C1 segment of cervical spinal cord (tissue), 14 donors: ENCODE measurements at places on chromosomes 7 and 10.

DNA sequence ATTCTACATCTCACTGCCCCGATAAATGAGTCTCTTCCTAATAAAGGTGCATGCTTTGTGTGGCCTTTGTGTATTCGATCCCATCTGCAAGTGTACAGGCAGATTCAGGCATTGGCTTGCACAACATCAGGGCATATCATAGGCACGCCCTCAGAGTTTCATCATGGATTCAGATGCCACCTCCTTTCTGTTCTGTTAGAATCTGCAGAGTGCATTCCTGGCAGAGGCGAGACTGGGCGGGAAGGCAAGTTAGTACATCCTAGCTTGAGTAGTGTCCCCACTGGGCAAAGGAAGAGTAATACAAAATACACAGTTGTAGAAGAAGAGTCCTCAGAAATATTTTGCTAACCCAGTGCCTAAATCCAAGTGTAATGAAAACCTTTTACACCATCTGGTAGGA lies 346.5 kb upstream of the GALNT17 start:
- no peak for DNase-seq

GRCh38 chr7:75645570-75645969 lies 93.2 kb downstream of the HIP1 start:
- DNase-seq = no peak

DNA sequence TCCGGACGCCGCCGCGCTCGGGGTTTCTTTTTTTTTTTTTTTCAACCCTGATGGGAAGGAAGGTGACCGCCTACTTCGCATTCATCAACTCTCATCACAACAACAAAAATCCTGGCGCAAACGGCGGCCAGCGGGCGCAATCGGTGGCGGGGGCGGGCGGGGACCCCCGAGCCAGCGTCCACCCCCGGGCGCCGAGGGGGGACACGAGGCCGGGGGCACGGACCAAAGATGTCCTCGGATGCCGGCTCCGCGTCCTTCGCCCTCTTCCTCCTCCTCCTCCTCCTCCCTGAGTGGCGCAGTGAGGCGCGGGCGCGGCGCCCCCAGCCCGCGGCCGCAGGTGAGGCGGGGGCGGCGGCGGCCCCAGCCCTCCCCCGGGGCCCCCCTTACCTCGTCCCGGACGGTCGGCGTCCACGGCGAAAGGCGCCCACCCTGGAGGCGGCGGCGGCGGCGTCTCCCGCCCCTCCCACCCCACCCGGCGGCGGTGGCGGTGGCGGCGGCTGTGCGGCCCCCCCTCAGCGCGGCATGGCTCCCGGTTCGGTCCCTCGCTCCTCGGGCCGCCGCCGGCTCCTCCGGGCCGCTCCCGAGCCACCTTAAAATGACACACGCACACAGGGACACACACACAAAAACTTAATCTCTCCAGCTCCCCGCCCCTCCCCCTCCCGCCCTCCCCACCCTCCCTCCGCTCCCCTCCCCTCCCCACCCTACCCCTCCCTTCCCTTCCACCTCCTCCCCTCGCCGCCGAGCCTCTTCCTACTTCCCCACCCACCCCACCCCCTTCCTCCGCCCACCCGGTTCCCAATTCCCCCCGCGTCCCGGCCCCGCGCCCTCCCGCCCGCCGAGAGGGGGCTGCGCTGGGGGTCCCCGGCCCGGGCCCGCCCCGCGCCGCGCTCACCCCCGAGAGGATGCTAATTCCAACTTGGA lies at the start of gene CTBP2:
TSS of gene CTBP2 (minus strand) at position 632 of the 924 bp plus-strand sequence.
- peak; percentile 70 for DNase-seq

GRCh38 chr10:47047127-47047504 lies 135.9 kb downstream of the PTPN20 start:
- DNase-seq = no peak

GRCh38 chr7:30674420-30674819 lies 7.8 kb downstream of the CRHR2 start:
- no peak for DNase-seq

GRCh38 chr7:4958477-4959301 lies at the start of gene MMD2:
MMD2 (minus strand) TSS chr7:4959187; CDS start chr7:4959017, 170 bp downstream.
- no peak for DNase-seq

GRCh38 chr10:24318517-24318916 lies 109.6 kb downstream of the KIAA1217 start:
- DNase-seq = no peak

DNA sequence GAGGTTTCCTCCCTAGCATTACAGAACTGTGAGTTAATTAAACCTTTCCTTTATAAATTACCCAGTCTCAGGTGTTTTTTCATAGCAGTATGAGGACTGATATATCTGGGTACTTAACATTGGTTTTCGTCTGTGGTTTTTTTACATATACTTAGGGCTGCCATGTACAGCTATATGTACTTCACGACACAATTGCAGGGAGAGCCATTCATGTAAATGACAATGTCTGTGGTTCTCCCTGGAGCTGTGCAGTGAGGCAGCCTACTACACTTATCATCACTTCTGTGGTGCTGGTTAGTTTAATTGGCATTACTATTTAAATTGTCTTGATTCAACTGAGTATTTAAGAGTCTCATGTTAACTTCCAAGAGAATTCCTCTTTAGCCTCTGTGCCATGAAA lies 40.7 kb downstream of the AVL9 start:
- DNase-seq = no peak

DNA sequence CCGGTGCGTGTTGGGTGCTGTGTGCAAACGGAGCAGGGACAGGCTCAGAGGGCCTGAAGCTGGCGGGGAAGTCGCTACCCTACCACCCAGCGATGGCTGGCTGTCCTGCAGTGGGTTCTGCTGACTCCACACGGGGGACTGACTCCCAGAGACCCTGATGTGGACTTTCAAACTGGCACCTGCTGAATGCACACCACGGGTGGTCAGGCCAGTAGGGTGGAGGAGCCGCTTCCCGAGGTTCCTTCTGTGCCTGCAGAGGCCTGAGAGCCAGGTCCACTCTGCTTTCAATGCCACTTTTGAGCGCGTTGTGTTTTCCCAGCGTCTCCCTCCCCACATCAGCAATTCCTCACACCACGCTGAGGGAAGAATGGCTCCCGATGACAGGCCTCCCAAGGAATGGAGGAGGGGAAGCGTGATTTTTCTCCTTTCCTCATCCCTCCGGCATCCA lies 135.3 kb downstream of the ADARB2 start:
- DNase-seq = no peak

DNA sequence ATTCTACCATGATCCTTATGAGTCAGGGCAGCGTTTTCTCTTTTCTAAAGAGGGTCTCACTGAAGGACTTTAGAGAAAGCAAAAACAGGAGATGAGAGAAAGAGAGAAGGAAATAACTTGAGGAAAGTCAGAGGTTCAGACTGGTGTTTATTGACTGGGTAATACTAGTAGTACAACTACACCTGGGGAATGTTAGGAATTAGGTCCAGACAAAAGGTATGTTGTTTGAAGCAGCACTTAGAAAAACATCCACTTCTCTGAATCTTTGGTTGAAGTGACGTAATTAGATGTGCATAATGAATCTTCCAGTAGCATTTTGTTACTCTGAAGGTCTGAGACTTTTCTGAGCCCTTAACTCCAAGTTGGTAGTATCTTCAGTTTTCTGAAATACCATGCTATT lies 380.3 kb upstream of the LRGUK start:
- DNase-seq = no peak

DNA sequence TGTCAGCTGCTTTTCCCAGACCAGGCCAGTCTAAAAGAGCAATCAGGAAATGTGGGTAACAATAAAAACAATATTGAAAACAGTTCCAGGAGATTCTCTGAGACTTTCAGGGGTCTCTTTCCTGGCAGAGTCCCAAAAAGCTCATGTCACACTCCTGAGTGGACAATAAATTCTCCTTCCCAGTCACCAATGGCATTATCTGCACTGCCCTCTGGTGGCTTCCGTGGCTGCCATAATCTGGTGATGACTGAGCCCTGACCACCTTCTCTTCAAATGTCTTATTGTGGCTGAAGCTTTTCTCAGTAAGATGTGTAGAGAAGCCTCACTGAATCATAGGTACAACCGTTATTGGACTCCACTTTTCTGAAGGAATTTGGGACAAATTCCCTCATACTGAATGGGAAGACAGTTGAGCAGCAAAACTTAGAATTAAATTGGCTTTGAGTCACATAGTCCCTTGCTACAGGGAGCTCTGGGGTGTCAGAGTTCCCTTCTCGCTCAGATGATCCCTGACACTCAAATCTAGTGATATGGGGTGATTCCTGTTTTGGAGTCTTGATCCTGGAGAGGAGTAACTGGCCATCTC lies 24.4 kb upstream of the ASAH2 start:
- DNase-seq = no peak

GRCh38 chr7:95220328-95220727 lies 104.0 kb downstream of the PON1 start:
- no peak for DNase-seq

GRCh38 chr10:46091080-46091827 lies 45.2 kb upstream of the MSMB start:
- no peak for DNase-seq

- no peak for DNase-seq
Measured at GRCh38 chr7:229184-229964, 37.0 kb downstream of the FAM20C start.

DNA sequence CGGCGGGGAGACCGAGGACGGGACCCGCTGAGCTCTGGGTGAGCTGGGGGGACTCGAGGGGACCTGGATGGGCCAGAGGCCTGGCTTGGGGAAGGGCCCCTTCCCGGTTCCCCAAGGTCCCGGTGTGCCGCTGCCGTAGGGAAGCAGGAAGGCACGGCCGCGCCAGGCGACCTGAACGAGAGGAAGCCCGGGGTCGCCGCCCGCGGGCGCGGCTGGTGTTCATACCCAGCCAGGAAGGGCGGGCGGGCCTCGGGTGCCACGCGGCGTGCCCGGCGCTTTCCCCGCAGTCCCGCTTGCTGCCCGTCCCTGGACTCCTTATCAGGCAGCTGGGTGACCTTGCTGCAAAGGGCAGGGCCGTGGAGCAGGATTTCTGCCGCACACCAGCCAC lies 38.0 kb downstream of the ZNF777 start:
- DNase-seq = no peak

DNA sequence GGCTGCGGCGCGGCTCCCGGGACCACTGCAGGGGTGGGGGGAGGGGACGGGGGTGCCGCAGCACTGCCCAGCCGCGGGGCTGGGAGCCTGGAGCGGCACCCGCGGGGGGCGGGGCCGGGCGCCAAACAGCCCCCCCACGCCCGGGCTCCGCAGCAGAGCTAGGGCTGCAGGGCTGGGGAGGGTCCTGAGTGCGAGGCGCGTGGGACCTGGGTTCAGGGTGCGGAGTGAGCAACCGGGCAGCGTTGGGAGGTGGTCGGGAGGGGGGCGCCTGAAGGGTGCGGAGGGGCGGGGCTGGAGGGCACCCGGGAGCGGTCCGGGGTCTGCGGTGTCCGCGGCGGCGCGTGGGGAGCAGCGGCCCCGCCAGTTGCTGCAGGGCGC lies 528 bp downstream of the CAMK2G start:
- DNase-seq = no peak

- DNase-seq = no peak
Measured at GRCh38 chr10:3330663-3331062, 158.1 kb upstream of the PITRM1 start.

GRCh38 chr7:52077571-52077970 lies 761.0 kb upstream of the COBL start:
- no peak for DNase-seq

DNA sequence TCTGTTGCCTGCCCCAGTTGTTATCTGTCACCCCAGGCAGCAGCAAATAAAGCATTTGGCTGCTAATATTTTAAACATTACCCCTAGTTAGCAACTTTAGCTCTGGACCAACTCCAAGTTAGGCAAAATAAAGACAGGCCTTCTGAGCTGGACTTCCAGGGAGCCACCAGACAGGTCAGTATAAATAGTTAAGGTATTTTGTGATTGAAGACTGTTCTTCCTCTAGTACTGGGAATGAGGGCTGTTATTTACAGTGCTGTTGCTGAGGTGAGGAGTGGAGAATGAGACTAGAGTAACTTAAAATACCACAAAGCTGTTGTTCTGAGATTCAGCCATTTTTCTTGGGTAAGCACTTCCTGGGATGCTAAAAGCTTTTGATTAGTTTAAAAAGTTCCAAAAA lies 40.1 kb downstream of the ZNF518A start:
- DNase-seq = no peak

- DNase-seq = no peak
Measured at GRCh38 chr7:70347463-70348254, 749.4 kb downstream of the AUTS2 start.

DNA sequence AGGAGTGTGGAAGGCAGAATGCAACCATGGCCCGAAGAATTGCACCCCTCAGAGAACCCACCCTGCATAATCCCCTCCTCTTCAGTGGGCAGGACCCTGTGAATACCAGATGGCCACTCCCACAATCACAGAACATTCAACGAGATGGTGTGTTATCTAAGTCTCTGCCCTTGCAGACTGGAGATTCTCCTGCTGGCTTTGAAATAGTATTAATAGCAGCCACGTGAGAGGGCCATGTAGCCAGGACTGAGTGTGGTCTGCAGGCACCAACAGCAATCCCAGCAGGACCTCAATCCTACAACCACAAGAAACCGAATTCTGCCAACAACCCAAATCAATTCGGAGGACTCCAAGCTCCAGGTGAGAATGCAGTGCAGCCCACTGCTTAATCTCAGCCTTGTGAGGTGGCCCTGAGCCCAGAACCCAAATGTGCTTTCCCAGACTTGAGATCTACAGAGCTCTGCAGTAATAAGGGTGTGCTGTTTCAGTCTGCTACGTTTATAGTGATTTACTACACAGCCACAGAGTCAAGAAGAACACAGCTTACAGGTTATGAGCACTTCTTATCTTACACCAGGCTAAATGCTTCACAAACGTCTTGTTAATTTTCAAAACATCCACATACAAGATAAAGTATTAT lies 72.1 kb downstream of the VOPP1 start:
- no peak for DNase-seq

GRCh38 chr10:97788552-97789442 lies 17.0 kb upstream of the SFRP5 start:
- DNase-seq = no peak

DNA sequence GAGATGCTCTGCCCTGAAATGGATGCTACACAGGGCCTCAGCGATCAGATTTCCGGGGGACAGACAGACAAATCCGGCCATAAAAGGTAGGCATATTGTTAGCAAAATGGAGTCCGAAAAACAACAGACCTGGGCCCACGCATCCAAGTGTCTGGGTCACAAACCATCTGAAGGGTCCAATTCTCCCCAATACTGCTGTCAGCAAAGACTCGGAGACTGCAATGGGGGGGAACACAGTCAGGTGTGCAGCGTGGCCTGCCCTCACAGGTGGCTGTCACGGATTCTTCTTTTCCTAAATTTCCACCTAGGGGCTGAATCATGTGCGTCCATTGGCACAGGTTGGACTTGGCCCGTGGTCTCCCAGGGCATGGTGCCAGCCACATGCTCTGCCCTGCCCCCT lies 12.9 kb downstream of the PKD1L1 start:
- no peak for DNase-seq

GRCh38 chr10:63318491-63318890 lies 147.3 kb downstream of the JMJD1C start:
- no peak for DNase-seq

- no peak for DNase-seq
Measured at GRCh38 chr7:50274361-50274760, 30.2 kb upstream of the IKZF1 start.

DNA sequence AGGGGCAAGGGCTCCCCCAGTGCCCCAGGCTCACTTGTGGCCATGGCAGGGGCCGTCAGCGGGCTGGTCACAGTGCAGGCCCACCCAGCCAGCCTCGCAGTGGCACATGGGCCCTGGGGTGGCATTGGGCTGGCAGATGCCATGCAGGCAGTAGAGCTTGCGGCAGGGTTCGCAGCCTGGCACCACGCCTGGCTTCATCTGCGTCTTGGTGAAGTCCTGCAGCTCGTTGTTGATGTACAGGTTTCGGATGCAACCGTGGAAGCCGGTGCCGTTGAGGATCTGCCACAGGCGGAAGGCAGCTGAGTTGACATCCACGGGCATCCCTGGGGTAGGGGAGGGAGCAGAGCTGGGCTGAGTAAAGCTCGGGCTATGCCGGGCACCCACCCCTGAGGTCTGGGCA lies 170.6 kb downstream of the LCOR start:
- DNase-seq = no peak

- DNase-seq = no peak
Measured at GRCh38 chr7:2730846-2731770, 43.1 kb downstream of the AMZ1 start.
